ENCODE measurements at places on chromosomes 7 and 10.

- no peak for DNase-seq
Measured at GRCh38 chr7:142094861-142095260, 16.7 kb upstream of the MGAM2 start.

DNA sequence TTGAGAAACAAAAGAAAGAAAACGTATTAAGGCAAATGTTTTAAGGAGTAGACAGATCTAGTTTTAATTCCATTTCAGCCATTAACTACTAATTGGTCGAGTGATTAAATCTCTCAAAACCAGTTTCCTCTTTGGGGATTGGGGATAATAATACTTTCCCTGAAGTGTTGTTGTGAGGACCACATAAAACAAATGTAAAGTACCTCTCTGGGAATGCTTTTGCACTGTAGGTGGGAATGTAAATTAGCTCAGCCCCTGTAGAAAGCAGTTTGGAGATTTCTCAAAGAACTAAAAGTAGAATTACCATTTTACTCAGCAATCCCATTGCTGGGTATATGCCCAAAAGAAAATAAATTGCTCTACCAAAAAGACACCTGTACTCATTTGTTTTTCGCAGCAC, 36.0 kb upstream of the PPP1R3C start:
- DNase-seq: no peak

- DNase-seq: no peak
Measured at GRCh38 chr10:75404815-75405597, 3.4 kb upstream of the ZNF503 start.

DNA sequence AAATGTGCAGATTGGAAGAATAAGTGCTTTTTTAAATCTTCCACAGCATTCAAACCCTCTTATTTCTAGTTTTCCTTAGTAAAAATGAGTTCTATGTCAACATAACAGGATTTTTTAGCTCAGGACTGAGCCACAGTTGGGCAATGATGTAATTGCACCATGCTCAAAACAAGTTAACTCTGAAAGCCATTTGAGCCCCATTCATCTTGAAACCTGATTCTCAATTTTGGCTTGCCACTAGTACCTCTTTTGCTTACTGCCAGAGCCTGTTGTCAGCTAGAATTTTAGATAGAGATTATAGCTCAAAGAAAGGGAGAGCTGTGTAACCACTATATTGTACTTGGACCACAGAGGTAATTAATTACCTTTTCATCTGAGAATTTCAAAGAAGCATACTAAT, 1028.5 kb upstream of the PHF14 start:
- DNase-seq: no peak

GRCh38 chr10:49419005-49419404, 23.1 kb upstream of the DRGX start:
- no peak for DNase-seq

- DNase-seq: no peak
Measured at GRCh38 chr7:98229991-98230745, 18.9 kb downstream of the BHLHA15 start.

DNA sequence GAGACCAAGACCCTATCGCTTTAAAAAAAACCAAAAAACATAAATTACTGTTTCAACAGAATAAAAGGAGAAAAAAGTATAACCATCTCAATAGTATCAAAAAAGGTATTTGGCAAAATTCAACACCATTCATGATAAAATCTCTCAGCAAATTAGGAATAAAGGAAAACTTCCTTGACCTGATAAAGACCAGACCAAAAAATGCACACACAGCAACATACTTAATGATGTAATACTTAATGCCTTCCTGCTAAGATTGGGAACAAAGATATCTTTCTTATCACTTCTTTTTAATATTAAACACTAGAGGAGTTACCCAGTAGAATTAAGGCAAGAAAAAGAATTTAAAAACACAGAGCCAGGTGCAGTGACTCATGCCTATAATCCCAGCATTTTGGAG, 79.3 kb downstream of the CNOT4 start:
- no peak for DNase-seq

DNA sequence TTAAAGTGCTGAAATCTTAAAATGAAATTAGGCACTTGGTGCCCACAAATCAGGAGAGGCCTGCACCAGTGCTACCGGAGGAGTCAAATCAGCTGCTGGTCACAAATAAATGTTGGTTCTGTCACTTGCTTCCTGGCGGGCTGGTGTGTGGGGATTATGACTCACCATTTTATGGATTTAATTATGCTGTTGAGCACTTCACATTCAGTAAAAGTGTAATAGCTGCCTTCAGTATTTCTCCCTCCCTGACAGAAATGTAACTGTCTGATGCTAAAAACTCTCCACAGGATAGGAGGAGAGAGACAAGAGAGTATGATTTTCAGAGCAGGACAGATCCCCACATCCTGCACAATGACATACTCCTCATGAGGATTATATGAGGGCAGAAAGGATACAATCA, 186.0 kb downstream of the JAZF1 start:
- DNase-seq: no peak

DNA sequence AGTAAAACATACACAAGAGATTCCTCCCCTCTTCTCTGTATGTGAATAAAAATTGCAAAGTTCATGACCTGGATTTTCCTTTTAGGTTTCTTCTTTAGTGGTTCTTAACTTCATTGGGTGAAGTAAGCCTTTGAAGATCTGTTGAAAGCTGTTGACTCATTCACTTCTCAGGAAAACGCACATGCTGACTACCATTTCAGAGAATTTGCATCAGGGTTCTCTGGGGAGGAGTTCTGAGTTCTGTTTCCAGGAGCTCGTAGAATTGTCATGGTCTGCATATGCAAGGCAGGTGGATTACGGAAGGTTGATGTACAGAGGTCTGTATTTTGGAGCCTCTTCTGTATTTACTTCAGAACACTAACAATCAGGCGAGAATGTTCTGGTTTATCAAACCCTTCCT, 962 bp upstream of the SLC26A4 start:
- DNase-seq: peak; percentile 49

- no peak for DNase-seq
Measured at GRCh38 chr7:132453826-132454225, 122.4 kb downstream of the PLXNA4 start.

DNA sequence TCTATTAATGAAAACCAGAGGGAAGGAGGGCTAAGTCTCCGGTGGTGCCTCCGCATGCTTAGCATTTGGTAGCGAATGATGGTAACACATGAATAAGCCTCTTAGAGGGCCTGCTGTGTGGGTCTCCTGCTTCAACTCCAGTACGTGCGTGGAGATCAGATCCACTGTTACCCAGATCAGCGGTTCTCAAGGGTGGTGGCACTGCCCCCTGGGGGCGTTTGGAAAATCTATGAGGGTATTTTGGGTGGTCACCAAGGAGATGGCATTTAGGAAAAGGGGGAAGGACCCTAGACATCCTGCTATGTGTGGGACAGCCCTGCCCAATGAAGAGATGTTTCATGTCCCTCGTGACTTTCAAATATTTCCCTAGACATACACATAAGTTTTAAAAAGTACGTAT, 57.1 kb upstream of the TM9SF3 start:
- DNase-seq: no peak

GRCh38 chr10:112475575-112476218, 28.7 kb downstream of the VTI1A start:
- DNase-seq: no peak

DNA sequence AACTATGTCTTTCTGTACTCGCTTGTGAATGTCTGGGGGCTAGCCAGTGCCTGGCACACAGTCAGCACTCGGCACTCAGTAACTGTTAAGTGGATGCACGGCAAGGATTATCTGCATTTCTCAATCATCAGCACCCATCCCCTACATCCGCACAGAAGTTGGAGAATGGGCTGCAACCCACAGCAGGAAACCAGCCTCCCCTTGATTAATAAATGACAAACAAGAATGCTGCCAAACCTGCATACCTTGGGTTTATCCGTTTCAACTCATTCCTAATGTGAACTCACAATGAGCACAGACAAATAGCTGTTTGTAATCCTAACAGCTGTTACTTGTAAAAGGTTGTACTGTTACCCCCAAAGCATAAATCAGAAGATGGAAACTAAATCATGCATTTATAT, 28.9 kb downstream of the PPP1R3C start:
- peak; percentile 78 for DNase-seq

GRCh38 chr10:3103646-3104045, 36.3 kb downstream of the PFKP start:
- no peak for DNase-seq

GRCh38 chr10:4576206-4576605, 249.8 kb upstream of the AKR1E2 start:
- DNase-seq: no peak

GRCh38 chr10:75074711-75075445, 36.6 kb upstream of the SAMD8 start:
- DNase-seq: no peak

DNA sequence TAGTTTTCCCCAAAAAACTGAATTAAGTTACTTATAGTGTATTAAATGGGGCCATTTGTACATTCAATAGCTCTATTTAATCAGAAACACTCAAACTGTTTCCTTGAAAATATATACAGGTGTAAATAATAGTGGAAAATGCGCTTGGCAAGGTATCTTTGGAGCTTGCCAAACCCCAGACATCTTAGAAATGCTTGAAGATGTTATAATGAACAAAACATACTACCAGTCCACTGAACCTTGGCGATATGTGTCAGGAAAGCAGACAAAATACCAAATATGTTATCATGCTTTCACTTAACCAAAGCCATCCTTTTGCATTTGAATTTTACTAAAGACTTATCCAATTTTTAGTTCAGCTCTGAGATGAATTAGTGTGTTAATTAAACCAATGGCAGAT, 352.7 kb upstream of the SEMA3A start:
- no peak for DNase-seq

GRCh38 chr7:1100386-1100785, 12.5 kb downstream of the GPER1 start:
- DNase-seq: no peak

- DNase-seq: no peak
Measured at GRCh38 chr10:106355450-106355849, 809.1 kb downstream of the SORCS1 start.

DNA sequence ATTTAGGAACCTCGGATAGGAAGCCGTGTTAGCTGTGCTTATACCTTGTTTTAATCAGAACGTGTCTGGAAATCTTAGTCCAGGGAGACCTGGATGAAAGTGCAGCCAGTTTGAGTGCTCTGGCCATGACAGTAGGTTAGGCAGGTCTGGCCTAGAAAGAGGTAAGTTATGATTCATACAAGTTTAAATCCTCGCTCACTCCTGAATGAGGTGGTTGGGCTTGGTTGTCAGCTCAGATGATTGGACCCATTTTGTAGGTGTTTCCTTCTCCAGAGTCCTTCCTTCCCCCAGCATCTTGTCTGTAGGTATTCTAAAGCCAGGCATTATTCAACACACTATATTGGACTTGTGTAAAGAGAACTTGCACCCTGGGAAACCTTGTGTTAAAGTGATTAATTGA, 561.9 kb upstream of the GALNT17 start:
- DNase-seq: no peak

DNA sequence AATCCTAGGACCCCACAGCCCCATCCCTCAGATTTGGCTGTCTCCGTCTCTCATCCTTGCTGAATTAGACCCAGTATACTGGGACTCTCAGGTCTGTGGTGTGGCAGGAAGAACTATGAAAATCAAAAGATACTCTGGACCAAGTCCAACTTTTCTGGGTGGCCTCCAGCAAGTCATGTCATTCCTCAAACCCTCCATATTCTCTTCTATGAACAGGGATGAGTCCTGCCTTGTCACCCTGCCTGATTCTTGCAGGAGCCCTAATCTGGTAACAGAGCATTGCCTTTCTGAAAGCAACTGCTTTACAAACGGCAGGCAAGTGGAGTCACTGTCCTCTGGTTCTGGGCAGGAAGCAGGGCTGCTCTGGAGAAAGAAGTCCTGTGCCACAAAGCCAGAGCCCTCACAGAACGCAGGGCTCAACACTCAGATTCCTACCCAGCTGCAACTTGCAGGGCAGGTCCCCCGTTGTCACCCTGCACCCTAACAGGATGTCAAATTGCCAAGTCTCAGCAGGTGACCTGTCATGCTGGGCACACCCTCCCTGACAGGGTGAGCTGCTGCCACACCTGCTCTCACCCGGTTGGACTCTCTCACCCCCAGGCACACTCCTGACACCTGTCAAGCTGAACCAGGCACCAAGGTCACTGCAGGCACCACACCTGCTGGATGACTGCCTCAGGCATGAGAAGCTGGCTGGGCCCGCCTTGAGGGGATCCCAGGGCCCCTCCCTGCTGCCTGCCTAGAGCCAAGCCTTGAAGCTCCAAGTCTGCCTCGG, 227.7 kb downstream of the KCNMA1 start:
- DNase-seq: no peak

GRCh38 chr10:24569828-24570657, 153.6 kb downstream of the ARHGAP21 start:
- no peak for DNase-seq

- no peak for DNase-seq
Measured at GRCh38 chr10:62062028-62062427, 160.5 kb downstream of the ARID5B start.

DNA sequence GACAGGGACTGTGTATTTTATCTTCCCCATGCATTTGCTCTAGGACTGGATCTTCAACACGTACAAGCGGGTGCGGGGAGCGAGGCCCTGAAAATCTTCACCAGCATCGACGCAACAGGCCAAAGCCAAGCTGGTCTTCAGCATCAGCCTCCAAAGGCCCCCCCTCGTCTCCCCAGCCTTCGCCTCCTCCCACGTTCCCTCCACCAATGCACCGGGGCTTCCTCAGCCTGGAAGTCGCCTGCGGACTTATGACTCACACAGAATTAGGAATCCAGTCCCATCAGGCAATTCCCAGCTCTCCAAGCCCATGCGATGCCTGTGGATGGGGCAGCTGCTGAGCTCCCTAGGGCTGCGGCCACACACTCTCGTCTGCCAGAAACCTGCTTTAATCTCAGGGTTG, 36.3 kb upstream of the RNF32 start:
- no peak for DNase-seq

DNA sequence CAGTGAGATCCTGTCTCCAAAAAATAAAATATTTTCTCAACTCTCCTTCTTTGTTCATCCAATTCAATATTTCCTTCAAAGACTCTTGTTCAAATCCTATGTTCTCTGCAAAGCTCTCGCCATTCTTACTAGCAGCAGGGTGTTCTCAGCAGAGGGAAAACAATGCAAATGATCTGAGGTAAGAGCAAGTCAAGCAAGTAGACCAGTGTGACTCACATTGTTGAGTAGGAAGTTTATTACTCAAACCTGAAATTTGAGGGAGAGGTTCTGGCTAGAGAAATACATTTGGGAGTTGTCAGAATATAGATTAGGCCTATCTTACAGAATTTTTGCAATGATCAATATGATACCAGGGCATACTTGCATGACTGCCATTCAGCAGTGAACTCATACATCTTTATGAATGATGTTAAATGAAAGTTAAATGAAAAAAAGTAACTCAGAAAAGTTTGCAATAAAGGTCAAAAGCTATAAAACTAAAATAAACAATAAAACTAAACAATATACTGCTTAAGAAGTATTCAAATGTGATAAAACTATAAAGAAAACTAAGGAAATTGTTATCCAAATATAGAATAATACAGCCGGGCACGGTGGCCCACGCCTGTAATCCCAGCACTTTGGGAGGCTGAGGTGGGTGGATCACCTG, 5.8 kb downstream of the IDE start:
- DNase-seq: no peak

- no peak for DNase-seq
Measured at GRCh38 chr7:81430761-81431160, 339.1 kb downstream of the HGF start.

GRCh38 chr10:44731283-44731682, 179.9 kb upstream of the TMEM72 start:
- no peak for DNase-seq

Measured in fibroblast of skin of left biceps (primary cell).